ENCODE measurements at places on chromosomes 12 and 14.

- DNase-seq: no peak
Measured at GRCh38 chr12:6644257-6644596, 3.0 kb downstream of the ACRBP start.

- DNase-seq: no peak
Measured at GRCh38 chr12:124241776-124242528, 52.9 kb upstream of the RFLNA start.

DNA sequence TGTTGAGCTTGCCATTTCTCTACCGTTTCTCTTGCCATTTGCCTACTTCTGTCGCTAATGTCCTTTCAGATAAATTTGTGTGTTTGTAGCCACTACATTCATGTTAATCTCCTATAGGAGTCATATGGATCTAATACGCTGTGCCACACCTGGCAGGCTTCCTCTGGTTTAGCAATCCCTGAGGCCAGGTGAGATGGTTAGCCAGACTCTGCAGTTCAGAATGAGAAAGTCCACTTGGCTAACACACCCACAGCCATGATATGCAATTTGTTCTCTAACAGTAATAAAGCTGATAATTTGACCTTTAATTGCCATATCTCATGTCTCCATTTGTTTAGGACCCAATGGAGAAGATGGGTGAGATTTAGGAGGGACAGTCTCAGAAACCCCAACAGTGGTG, 1261.6 kb upstream of the TMEM132C start:
- no peak for DNase-seq

DNA sequence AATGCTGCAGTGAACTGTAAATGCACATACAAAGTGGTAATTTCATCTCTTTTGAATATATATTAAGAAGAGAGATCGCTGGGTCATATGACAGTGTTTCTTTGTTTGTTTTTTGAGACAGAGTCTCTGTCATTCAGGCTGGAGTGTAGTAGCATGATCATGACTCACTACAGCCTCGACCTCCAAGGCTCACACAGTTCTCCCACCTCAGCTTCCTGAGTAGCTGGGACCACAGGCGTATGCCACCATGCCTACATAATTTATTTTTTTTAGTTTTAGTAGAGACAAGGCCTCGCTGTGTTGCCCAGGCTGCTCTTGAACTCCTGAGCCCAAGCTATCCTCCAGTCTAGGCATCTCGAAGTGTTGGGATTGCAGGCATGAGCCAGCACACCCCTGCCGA, 62.4 kb upstream of the ACSS3 start:
- DNase-seq: no peak

- no peak for DNase-seq
Measured at GRCh38 chr14:55353686-55354467, 57.8 kb downstream of the ATG14 start.

DNA sequence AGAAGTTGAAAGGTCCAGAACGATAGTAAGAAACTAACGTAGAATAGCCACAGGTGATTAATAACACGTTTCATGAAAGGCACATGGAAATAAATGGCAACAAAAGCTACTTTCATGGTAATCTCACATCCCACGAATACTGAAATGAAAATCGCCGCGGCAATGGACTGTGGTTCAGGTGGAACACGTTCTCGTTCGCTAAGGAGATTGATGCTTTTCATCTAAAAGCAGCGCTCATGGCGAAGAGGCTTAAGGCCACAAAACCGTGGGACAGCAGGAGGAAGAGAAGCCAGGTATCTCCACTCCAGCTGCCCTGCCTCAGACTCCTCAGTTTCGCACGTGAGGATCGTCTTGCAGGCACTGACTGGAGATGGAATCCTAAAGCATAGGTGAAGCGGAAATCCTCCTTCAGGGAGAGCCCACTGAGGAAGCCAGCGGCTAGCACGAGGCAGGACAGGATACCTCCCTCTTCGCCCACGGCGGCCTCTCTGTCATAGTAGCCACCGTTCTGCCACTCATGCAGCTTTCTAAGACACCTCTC, 696 bp upstream of the GPHN start:
- DNase-seq: no peak

DNA sequence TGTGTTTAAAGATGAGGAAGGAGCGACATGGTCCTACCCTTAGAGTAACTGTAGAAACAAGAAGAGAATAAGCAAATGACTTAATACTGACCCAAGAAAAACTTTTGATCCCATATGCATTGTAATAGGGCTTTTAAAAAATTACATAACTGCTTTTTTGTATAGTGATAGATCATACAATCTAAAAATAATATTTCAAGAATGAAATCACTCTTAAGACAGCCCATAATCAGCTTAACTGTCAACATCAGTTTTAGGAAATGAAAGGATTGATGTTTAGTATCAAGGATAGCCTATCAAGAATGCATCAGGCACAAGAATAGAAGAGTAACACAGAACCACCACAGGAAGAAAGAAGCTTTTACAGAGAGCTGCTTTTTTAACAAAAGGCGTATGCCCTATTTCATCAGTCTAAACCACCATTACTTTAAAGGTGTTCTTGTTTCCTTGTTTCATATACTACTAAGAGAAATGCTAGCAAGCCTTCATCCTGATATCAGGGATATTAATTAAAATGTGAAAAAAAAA, 64.5 kb downstream of the MARK3 start:
- no peak for DNase-seq

DNA sequence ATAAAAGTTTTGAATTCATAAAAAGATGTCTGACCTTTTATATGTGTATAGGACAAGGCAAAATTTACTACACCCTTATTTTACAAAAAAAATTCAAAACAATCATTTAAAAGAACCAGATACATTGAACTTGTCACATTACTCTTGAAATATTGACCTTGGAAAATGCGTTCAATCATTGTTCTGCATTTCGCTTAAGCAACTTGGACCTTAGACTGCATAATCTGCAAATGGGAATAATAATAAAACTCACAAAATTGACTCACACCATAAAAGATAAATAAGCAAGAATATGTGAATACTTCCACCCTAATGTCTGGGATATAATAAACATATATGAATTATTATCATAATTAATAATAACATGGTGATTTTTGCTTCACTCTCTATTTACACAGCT, 69.4 kb upstream of the PTPRB start:
- DNase-seq: no peak

- no peak for DNase-seq
Measured at GRCh38 chr12:62267480-62267879, 7.3 kb downstream of the USP15 start.

DNA sequence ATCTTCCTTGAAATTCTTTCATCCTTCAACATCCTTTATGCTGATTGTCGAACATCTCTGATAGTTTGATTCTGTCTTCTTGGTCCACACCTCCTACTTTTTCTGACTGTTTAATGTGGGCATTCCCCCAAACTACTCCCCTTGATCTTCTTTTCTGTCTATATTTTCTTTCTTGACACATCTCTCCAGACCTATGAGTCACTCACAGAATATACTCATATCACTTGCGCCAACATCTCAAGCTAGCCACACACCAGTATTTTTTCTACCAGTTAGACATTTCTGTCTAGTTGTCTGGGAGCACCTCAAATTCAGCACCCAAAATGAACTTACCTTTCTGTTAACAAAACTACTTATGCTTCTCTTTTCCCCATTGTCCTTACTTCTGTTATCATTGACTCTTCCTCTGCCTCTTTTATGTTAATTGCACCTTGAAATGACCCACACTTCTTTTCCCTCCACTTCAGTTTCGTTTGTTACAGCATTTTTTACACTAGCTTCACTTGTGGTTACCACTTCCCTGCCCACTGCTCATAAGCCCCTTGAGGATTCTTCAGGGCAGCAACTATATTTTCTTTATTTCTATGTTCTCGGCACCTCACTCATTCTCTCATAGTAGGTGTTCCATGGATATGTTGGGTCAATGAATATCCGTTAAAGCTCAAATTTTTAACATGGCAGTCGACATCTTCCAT, 33.5 kb downstream of the TSHR start:
- DNase-seq: no peak

DNA sequence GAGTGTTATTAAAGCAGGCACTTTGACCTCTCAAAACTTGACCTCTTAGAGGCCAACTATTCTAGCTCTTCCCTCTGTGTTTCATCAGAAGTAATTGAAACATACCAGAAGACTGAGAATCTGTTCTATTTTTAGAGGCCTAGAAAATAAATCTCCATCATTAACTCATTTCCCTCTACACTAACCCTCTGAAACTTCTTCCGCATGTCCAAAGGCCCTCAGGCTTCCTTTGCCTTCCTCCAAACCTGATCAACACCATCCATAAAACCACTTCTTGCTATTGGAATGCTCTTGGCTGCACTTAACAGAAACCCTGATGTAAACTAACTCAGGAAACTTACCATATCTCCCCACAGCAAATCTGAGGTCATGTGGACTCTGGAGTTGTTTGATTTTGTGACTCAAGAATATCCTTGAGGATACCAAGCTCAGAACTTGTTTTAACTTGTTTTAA, 196.4 kb downstream of the RPAP3 start:
- DNase-seq: no peak

GRCh38 chr12:67364228-67364627, 95.1 kb downstream of the CAND1 start:
- no peak for DNase-seq

DNA sequence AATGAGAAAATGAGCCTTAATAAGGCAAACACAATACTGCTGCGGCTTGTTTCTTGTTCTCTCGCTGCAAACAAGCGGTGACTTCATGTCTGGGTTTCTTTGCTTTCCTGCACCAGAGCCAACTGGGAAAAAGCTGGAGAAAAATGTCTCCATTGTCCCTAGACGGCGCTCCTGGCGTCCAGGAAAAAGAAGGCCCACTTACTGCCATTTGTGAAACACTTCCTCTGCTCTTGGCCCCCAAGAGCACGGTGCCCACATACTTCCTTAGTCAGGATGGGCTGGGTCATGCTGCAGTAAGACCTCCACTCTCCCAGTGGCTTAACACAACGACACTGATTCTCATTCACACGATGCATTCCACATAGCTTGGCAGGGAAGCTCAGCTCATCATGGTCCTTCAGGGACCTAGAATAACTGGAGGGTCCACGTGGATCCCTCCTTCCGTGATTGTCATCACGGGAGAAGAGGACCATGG, 86.0 kb upstream of the BCL11B start:
- DNase-seq: no peak

- DNase-seq: no peak
Measured at GRCh38 chr14:54086767-54087166, 130.1 kb upstream of the BMP4 start.

DNA sequence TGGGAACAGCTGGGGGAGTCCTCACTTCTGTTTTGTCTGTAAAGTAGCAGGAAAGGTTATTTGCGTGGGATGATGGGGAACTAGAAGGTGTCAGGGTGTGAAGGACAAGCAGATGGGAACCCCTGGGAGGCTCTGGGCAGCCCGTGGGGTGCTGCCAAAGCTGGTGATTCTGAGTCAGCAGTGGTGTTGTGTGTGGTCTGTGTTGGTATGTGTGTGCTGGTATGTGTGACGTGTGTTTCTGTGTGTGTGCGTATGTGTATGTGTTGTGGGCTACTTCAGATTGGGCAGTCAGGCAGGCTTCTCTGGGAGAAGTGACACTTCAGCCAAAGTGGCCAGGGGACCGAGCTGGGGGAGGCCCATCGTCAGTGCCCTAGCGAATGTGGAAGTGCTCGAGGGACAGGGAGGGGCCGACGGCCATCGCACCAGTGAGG, 15.3 kb upstream of the BDKRB2 start:
- no peak for DNase-seq

DNA sequence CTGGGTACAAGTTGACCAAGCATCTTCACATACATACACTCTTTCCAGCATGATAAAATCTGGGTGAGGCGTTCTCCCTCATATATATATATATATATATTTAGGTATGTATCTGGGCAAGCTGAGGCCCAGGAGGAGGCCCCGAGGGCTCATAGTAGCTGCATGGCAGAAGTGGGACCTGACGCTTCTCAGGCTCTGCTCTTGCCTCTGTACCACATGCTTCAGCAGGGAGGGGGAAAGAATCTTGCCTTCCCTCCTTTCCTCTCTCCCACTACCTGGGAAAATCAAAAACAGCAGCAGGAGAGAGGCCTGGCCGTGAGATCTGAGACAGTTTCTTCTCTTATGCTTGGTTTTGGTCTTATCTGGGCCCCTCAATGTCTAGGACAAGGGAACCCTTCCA, 9.2 kb downstream of the PPP1R1A start:
- no peak for DNase-seq

- peak; percentile 81 for DNase-seq
Measured at GRCh38 chr12:57243521-57244311, 7.3 kb downstream of the STAC3 start.

- no peak for DNase-seq
Measured at GRCh38 chr14:50338587-50338986, 26.5 kb downstream of the DMAC2L start.

DNA sequence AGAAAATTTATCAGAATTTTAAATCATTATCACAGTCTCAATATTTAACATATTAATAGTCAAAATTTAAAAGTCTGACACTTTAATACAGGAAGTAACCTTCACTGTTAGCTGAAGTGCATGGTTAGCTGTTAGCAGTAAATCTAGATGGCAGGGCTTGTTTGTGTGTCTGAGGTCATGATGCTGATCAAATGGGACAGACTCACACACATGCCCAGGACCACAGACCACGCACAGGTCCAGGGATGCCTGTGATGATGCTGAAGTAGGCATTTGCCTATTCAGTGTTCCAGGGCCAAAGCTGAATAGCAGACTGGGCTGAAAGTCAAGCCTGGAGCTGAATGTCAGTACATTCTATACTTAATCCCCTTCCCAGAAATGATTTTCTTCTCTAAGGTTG, 20.5 kb downstream of the FNTB start:
- DNase-seq: no peak

- DNase-seq: no peak
Measured at GRCh38 chr14:47207617-47208016, 467.8 kb downstream of the MDGA2 start.

DNA sequence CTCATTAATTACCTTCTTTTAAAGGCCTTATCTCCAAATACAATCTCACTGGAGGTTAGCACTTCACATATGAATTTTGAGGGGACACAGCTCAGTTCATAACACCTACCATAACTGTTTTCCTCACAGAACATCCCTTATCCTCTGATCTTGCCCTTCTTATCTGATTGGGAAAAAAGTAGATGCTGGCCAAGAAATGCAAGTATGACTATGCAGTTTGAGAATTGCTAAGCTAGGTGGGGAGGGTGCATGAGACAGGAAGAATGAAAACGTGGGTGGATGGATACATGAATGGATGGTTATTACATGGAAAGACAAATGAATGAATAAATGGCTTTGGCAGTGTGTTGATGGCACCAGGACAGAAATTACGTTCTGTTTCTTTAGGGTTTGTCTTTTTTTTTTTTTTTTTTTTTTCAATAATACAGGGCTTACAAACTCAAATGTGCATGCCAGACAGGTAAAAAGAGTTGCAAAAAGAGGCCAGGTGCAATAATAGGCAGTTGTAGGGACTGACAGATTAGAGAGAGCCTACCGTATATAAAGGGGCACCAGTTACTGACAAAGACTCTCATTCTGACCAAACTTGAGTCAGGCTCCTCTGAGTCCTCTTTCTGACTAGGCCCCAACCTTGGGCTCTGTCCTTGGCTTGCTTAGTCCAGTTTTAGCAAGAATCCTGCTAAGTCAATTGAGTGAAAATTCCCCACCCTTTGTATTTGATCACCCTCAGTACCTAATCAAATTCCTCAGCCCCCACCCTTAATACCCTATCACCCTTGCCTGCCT, 304.9 kb downstream of the ZFP36L1 start:
- no peak for DNase-seq

Measured in stimulated activated CD4-positive, alpha-beta T cell treated with anti-CD3 and anti-CD28 coated beads, Interleukin-1b, Interleukin-23, amount 100 ng/mL, for 48 hours (primary cell).